ENCODE measurements at places on chromosomes 1 and 21.

- no peak for DNase-seq
Measured at GRCh38 chr1:6456800-6457466, 9.0 kb downstream of the TNFRSF25 start.

DNA sequence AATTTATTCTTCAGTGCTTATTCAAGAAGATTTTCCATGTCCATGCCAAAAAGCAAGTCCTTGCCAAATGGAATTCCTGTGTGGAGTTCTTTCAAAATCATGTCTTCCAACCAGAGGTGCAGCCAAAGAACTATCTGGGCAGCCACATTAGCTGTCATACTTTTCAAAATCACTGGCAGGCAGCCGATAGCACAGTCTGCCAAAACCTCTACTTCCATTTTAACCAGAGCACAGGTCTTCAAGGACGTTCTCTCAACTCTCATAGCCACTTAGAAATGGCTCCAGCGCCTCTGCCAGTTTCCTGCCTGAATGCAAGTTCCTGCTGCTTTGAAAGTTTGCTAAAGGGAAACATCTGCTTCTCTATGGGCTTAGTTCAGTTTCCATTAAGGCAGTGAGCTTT is 975.7 kb upstream of the ADGRL4 start:
- DNase-seq = no peak

DNA sequence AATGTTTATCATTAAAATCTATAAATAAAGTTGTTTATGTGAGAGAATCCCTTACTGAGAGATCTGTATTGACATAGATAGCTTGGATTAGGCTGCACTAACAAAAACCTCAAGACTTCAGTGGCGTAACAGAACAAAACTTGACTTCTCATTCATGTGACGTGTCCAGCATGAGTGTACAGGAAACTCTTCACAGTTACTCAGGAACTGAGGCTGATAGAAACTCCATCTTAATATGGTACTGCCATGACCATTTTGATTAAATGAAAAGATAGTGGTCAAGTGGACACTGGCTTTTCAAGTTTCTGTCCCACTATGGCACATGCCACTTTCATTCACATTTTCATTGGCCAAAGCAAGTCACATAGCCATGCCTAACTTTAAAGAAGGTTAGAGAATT is 3.7 kb downstream of the ST3GAL3 start:
- no peak for DNase-seq

DNA sequence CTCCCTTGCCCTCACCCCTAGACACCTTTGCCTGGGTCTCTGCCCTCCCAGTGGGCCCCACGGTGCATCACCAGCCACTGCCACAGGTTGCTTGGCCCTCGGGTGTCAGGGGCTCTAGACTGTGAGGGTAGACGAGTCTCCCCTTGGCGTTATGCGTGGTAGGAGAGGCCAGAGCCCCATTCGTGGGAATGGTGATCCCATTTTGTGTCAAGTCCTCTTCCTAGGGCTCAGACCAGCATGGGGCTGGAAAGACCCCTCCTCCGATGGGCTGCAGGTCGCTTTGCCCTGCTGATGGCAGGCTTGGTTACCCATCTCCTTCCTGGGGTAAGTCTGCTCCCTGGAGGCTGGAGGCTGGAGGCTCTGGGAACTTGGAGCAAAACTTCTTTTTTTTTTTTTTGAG is 42.4 kb downstream of the SLC30A1 start:
- DNase-seq = no peak
